ENCODE measurements at places on chromosomes 4 and X.

DNA sequence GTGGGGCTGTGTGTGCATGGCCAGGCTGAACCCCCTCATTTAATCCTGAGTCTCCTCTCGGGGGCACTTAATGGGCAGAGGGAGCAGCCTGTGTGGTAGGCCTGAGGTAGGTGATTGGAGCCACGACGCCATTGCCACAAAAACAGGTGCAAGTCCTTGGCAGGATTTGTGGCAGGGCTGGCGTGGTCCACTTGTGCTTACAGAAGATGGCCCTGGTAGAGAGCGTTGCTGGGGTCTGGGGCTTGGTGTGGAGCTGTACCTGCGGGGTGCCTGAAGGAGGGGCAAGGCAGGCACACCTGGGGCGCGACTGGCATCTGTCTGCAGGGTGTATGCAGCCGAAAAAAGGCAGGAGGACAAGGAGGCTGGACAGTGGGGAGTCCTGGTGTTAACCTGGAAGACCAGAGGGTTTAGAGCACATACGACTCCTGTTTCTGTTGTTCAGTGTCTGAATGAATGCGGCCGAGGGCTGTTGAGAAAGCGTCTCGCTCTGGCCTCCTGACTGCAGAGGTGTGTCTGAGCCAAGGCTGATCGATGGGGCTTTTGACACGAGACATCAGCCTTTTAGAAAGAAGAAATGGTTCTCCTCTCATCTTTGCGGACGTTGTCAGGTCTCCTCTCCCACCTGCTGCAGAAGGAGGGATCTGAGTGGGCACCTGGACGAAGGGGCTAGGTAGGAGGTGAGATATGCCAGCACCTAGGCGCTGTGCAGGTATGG is 52.0 kb downstream of the TBC1D14 start:
- DNase-seq = no peak

DNA sequence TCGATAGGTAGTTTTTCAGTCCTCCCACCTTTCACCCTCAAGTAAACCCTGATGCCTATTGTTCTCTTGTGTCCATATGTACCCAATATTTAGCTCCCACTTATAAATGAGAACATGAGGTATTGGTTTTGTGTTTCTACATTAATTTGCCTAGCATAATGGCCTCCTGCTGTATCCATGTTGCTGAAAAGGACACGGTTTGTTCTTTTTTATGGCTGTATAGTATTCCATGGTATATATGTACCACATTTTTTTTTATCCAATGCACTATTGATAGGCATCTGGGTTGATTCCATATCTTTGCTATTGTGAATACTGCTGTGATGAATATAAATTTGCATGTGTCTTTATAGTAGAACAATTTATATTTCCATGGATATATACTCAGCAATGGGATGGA is 199.2 kb downstream of the RAB28 start:
- DNase-seq = no peak

GRCh38 chrX:126985981-126986380 is 166.5 kb downstream of the PRR32 start:
- DNase-seq = no peak

- DNase-seq = no peak
Observed at GRCh38 chrX:140502491-140503237, 2.2 kb downstream of the SOX3 start.

DNA sequence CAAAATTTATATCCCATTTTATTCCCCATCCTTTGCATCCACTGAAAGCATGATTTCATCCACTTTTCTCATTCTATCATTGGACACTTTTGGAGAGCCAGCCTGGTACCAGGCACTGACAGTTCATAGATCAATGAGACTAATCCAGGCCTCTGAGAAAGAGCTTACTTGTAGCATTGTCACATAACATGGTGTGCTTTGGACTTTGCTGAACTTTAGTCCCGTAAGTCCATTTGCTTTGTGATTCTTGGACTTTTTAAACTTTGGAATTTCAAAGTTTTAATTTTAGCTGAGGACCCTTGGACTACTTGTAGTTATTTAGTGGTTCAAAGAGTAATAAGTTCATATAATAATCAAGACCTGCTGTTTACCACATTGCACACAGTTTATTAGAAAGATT is 11.5 kb downstream of the LIAS start:
- DNase-seq = no peak

DNA sequence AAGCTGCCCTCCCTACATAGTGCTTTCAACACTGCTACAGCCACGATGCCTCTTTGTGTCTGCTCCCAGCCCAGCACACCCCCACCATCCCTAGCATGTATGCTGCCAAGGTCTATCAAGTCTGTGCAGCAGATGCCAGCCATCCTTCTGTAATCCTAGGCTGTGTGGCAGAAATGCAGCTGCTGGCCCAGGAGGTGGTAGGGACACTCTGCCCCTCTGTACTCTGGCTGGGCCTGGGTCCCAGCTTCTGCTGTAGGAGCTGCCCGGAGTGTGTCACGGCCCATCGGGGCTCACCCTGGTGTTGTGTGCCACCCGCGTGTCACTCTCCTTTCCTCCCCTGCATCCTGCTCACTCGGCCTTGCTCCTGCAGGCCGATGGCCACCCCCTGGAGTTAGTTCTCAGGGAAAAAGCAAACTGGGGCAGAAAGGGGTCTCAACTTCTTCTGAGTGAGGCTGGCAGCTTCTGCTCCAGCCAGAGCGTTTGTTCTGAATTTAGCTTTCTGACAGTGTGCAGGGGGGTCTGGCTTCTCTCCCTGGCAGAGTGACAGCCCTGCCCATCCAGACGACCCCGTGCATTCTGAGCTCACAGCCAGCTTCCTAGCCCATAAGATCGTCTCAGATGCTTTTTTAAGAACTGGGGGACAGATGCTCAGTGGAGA is 22.7 kb downstream of the PSAPL1 start:
- DNase-seq = no peak

GRCh38 chr4:21645776-21646175 is 302.8 kb downstream of the KCNIP4 start:
- DNase-seq = no peak

- no peak for DNase-seq
Observed at GRCh38 chr4:32477518-32477917, 1757.3 kb downstream of the PCDH7 start.

DNA sequence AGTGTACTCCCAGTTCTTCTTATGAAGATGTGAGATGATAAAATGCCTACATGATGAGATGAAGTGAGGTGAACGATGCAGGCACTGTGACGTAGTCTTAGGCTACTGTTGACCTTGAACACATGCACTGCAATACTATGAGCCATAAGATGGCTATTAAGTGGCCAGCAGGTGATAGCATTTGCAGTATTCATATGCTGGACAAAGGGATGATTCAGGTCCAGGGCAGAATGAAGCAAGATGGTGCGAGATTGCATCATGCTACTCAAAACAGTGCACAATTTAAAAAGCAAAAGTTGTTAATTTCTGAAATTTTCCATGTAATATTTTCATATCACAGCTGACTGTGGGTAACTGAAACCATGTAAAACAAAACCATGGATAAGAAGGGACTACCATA is 781.4 kb downstream of the PCDH18 start:
- DNase-seq = no peak

- DNase-seq = no peak
Observed at GRCh38 chr4:147779451-147779850, 47.6 kb downstream of the ARHGAP10 start.

- no peak for DNase-seq
Observed at GRCh38 chr4:36665985-36666527, 384.6 kb downstream of the DTHD1 start.

- DNase-seq = no peak
Observed at GRCh38 chrX:22053481-22053880, 21.4 kb downstream of the PHEX start.

GRCh38 chr4:45438047-45438446 is 685.8 kb downstream of the GABRG1 start:
- no peak for DNase-seq

GRCh38 chr4:32929796-32930699 is 2209.9 kb downstream of the PCDH7 start:
- DNase-seq = no peak

DNA sequence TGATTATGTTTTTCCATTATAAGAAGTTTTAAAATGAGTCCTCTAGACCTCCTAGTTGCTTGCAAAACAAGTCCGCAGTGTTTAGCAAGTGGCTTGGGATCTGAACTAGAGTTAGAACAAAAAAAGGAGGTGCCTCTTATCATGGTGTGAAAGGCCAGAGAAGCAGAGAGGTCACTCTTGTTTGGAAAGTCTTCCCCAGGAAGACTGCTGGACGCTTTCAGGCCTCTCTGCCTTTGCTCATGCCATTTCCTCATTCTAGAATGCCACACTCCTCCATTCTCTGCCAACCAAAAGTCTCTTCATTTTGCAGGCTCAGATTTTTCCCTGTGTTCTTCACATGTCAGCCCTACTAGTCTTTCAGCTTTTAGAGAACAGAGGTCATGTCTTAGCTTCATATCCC is 14.9 kb downstream of the PARM1 start:
- no peak for DNase-seq

DNA sequence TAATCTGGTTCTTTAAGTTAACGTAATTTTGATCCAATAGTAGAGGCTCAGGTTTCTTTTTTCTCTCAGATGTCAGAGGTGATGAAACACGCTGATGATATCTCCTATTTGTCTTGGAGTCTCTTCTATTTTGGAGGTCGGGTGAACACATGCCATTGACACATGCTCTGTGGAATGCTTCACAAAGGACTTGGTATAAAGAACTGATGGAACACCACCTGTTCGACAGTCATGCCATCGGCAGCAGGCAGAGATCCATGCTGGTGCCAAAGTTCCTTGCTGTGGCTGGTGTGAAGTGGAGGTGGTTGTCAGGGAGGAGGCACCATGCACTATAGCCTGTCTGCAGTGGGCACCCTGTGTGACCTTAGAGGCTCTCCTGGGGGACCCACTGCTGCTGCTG is 94.9 kb downstream of the ATP8A1 start:
- DNase-seq = no peak

DNA sequence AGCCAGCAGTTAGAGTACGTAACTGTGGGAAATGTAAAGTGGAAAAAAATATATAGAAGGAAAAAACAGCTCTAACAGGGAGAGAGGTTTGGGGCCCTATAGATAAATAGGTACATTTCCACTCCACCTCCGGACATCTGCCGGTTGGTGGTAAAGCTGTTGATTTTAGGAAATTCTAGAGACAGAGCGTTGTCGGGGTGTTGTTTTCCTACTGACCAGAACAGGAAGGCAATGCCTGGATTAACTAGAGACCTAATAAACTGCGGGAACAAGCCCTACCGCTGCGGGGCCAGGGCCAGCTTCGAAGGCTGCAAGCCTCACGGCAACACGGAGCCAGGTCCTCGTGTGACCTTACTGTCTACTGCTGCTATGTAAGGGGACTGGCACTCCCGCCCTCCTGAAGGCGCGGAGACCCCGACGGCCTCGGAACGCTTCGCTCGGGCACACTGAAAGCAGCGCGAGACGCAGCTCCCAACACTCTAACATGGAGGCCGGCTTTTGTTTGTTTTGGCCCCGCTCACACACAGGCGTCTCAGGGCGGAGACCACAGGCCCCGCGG is 702 bp upstream of the CDKN2AIP start:
- peak; percentile 25 for DNase-seq

All from T follicular helper cell (primary cell).